Activated T-cell treated with anti-CD3 and anti-CD28 coated beads, Interleukin-2, amount 50 U/mL, for 72 hours (primary cell): ENCODE measurements at places on chromosomes 2 and 18.

DNA sequence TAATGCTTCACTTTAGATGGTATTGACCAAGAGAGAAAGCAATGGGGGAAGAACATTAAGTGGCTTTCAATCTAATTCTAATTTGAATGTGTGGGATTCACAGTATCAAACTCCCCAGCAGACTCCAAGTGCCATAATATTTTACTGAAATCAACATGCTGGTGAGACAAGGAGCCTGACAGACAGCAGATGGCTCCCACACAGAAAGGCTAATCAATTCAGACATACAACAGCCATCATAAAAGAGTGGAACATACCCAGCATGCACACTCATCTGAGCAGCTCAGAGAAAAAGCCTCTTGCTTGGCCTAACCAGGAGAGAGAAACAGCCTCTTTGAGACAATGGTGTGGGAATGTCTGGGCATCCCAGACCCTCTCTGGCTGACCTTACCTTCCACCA, 186.5 kb upstream of the SKOR2 start:
- DNase-seq = no peak

DNA sequence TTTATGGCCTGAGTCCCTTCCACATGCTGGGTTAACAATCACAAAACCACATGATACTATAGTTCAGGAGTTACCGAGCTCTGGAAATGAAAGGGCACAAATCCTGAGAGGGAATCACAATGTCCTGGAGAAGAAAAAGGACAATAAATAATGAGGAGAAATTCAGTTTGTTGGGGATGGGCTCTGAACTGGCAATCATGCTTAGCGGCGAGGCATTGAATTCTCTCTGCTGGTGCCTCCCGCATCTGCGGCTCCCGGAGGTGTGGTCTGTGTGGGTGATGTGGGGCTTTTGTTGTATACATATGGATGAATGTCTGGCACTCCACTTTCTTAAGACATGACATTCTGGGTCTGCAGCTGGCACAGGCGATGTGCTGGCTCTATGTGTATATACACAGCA, 46.1 kb downstream of the NRP2 start:
- DNase-seq = no peak

DNA sequence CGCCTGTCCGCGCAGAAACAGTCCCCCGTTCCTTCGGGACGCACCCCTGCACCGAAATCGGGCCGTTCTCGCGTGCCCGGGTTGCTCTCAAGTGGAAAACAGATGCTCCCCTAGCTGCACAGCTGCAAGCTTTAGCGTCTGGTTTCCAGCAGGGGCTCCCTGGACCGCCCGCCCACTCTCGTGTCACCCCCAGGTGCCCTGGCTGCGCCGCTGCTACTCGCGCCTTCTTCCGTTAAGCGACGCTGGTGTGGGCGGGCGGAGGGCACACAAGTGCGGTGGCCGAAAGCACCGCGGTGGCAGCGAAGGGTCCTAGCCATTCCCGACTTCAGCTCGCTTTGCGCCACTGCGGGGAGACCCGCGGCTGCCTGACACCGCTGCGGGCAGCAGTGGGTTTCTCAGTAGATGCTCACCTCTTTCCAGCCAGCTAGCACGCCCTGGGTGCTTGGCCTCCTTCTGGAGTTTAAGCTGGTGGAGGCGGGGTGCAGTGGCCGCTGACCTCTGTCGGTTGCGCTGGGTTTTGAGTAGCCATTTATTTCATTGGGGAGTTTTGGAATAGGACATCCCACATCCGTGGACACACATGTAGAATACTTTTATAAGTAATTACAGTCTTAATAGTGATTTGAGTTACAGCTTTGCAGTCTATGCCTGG, 806 bp downstream of the ZNF407 start:
- DNase-seq = peak; percentile 83

DNA sequence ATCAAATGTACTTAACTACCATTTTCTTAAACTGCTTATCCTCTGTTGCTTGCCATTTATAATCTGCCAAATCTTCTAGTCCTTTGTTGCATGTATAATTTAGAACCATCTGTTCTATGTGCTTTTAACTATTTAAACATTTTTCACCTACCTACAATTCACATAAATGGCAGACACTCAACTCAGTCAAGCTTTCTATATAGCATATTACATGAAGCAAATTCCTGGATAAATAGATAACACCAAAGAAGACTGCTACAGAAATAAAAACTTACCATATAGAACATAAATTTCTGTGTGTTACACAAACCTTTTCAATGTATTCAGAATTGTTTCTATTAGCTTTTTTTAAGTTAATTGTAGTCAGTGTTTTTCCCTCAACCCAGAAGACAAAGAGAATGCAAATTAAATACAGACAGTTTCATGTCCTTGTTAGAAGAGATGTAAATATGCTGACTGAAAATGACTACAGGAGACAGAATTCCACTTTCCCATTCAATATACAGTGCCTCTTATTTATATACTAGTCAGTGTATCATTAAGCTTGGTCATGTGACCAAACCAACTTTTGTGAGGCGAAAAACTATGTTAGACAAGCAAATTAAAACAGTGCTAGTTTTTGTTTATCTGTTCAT, 2.6 kb downstream of the BAZ2B start:
- no peak for DNase-seq

DNA sequence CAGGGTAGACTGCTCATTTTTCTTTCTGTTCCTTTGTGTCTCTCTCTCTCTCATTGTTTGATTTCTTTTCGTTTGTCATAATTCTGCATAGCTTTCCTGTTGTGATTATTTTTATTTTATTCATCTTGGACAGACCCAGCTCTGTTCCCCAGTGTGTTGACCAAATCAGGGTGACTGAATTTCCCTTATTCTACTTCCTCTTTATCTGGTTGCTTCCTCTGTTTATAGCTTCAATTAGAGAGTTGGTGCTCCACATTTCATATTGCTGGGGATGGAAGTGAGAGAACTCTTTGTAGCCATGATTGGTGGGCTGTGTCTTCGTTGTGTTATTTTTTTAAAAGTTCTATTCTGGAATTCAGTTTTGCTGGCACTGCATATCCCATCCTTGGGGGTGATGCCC, 19.1 kb downstream of the PROKR1 start:
- no peak for DNase-seq

DNA sequence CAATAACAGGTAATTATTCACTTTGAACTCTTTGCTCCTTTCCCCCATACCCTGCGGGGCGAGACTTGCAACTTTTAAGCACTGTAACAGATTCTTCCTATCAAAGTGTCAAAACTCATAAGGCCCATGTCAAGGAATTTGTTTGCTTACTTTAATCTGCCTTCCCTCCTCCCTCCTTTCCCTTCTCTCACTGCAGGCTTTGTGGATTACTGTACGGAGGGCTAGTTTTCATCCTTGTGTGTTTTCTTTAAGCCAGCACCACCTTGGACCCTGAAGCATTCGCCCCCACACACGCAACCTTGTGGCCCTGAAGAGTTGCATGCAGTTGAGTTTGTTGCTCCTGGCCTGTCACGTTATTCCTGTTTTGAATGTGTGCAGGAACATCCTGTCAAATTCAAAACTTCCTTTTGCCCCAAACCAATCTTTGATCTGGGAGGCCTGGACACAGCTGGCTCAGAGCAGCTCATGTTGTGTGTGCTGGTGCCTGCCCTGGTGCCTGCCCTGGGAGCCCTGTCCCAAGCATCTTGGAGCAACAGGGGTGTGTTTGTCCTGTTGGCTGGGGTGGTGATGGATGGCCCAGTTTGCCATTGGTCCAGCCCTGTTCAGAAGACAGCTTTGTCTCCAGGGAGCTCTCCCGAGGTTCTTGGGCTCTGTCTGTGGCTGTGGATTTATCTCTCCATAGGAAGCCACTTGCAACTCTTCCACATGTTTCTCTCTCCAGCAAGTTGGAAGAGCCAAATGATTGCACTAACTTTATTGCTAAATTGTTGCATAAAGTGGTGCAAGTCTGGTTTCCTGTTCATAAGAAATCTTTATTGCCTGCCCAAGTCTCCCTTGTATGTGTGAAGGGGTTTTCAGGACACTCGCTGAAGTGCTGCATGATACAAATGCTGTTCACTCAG, 199.6 kb downstream of the VAPA start:
- no peak for DNase-seq

GRCh38 chr2:58266211-58266610, 25.1 kb upstream of the FANCL start:
- DNase-seq = no peak

DNA sequence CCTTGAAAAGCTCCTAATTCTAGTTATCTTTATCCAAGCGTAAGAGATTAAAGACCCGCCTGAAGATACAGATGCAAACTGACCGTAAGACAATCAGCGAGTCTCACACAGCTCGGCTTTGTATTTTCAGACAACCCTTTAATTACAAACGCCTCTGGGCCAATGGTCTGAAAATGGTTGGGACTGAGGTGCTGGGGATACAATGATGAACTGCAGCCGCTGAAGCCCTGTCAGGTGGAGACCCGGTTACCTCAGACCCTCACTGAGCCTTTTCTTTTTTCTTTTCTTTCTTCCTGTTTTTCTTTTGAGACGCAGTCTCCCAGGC, 715 bp upstream of the CFAP36 start:
- DNase-seq = peak; percentile 7

DNA sequence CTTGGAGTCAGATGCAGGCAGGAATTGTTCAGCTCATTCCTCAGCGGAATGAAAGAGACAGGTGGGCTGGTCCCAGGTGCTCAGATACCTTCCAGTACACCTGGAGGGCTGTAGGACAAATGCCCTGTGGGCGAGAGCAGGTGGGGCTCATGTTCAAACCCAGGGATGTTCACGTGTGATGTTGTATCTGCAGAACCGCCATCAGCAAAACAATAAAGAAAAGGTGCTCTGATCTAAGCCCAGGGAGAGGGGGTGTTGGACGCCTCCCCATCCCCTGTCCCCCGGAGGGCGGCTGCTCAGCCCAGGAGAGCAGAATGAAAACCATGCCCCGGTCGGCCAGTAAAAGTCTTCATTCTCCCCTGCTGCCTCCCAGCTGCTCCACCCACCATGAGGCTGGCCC, 197.4 kb downstream of the HAUS1 start:
- no peak for DNase-seq

DNA sequence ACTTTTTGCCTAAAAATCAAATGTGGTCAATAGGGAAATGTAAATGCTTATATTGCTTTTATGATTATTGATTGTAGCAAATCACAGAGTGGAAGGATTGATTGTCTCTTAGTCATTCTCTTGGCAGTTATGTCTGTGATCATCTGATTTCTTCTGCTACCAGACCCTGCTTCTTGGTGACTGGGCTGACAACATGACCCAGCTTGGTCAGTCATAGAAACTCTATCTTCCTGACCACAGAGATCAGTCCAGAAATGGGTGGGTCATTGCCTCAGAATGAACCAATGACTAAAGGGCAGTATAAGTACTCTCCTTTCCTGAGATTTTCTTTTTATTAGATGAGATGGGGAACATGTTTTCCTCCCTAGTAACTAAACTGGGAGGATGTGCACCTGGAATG, 87.6 kb downstream of the MAIP1 start:
- DNase-seq = no peak

DNA sequence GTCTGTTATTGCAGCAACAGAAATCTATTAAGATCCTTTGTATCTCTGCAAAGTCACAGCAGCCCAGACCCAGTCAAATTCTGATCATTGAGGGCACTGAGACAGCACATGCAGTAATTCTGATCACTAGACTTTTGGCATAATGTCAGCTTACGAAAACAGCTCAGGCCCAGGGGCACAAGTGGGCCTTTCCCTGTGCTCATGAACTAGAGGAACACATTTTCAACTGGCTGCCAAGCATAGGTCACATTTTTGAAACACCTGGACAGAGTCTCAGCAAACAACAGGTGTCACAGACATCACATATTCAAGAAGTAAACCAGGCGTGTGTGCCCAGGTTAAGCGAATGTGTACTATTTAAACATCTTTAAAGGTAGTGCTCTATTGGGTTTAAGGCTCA, 13.7 kb downstream of the DOCK10 start:
- DNase-seq = no peak

- no peak for DNase-seq
Measured at GRCh38 chr18:55031979-55032378, 72.7 kb upstream of the CCDC68 start.

DNA sequence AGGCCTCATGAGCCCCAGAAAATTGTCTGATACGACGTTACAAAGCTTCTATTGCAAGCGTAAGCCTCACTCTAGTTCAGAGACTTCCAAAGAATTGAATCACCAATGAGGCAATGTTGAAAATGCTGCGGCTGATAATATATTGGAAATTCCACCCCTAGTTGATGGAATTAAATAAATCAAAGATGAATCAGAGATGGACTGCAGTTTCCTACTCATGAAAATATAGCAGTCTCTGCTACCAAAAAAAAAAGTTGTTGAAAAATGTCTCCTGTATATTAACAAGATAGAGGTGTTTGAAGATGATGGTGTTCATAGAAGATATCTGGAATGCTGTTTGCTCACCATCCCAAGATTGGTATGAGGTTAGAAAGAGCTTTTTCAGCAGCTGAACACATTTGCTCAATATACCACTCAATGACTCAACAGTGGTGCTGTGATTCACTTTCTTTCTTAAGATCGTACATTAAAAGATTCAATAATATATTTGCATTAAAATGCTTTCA, 99.8 kb upstream of the ARHGAP28 start:
- no peak for DNase-seq

DNA sequence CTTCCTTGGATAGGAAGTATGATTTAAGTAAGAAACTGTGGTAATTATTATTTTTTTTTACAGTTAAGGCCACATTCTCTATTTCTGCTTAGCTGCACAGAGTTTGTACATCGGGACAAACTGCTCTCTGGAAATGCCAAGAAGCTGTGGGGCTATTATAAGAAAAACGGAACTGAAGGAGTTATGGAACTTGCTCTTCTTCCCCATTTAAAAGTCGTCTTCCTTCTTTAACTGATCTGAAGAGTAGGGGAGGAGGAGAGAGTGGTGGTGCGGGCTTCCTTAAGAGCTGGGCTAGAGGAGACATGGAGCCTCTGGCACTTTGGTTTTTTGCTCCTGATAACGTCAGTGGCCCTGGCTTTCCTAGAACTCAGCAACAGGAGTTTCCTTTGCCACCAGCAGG, 54.4 kb downstream of the RAB31 start:
- no peak for DNase-seq

DNA sequence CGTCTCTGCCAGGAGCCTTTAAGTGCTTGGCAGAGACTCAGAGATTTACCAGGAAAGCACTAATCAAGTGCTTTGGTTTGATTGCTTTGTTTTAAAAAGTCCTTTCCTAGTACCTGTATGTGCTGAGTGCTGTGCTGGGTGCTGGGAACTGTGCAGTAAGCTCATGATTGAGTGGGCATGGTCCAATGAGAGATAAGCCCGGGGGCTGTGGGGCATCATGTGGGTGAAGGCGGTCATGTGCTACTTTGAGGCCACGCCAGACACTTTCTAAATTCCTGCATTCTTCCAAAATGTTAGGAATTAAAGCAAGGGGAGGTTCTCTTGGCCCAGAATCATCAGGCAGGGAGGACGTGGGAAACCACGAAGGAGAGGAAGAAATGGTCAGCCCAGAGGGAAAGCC, 109.0 kb downstream of the ACAA2 start:
- DNase-seq = no peak

- no peak for DNase-seq
Measured at GRCh38 chr18:47285456-47285855, 34.0 kb upstream of the SKOR2 start.

GRCh38 chr2:58122540-58122939, 75.9 kb downstream of the VRK2 start:
- no peak for DNase-seq

GRCh38 chr2:193837111-193837738, 1642.5 kb upstream of the TMEFF2 start:
- no peak for DNase-seq
